ENCODE measurements at places on chromosomes 1 and 21. TPM values are rescaled to one million over a fixed set of nuclear protein-coding genes. Genes with fewer than 3 reads are reported as not detected.

BNIPL gene
- total RNA-seq, result 0.91 TPM

- H3K4me3 ChIP-seq, result no peak overlapping the region
- no peaks in the 10 kb centered on the region for H3K27me3 ChIP-seq
- H3K36me3 ChIP-seq, result no peaks in the 10 kb centered on the region
- no peak for DNase-seq
- H3K4me1 ChIP-seq, result no peaks in the 10 kb centered on the region
- no peak overlapping the region for H3K27ac ChIP-seq
Measured at GRCh38 chr1:162256287-162256686, 120.4 kb downstream of the SPATA46 start.

GRCh38 chr1:54069791-54070170, 16.4 kb downstream of the TCEANC2 start:
- H3K27me3 ChIP-seq, result no peaks in the 10 kb centered on the region
- no peak overlapping the region for H3K4me3 ChIP-seq
- no peak for DNase-seq
- H3K27ac ChIP-seq, result no peak overlapping the region
- peaks cover 10% of the 10 kb centered on the region for H3K36me3 ChIP-seq

- peaks cover 18% of the 10 kb centered on the region for H3K36me3 ChIP-seq
- H3K4me1 ChIP-seq, result peaks cover 31% of the 10 kb centered on the region
- H3K4me3 ChIP-seq, result no peak overlapping the region
- DNase-seq, result no peak
Measured at GRCh38 chr1:8639148-8639547, 178.3 kb downstream of the RERE start.

DNA sequence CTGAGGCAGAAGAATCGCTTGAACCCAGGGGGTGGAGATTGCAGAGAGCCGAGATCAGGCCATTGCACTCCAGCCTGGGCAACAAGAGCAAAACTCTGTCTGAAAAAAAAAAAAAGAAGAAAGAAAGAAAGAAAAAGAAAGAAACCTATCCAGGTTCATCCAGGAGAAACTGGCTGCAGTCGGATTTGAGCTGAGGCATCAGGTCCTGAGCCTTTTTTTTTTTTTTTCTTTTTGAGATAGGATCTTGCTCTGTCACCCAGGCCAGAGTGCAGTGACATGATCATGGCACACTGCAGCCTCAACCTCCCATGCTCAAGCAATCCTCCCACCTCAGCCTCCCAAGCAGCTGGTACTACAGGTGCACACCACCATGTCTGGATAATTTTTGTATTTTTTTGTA, 22.5 kb upstream of the LUZP1 start:
- H3K36me3 ChIP-seq, result no peaks in the 10 kb centered on the region
- H3K27ac ChIP-seq, result no peak overlapping the region
- no peaks in the 10 kb centered on the region for H3K4me1 ChIP-seq
- no peak for DNase-seq

CCDC27 gene
- total RNA-seq, result not detected

SPRR4 gene
- not detected for total RNA-seq

Measured in progenitor cell of endocrine pancreas (in vitro differentiated cells).